ENCODE measurements at places on chromosomes 1 and 21.

DNA sequence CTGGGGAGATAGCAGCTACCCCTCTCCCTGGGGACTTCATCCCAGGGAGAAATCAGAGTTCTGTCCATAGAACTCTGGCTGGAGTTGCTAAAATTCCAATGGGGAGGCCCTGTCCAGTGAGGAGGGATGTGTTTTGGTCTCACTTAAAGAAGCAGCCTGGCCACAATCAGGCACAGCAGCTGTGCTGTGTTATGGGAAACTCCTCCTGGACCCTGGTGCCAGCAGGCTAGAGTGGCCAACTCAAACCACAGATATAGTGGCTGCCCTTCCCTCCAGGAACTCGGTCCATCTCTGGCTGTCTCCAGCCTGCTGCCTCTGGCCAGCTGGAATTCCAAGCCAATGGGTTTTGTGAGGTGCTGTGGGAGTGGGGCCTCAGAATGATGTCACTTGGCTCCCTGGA lies 37.4 kb upstream of the SAMD11 start:
- no peaks in the 10 kb centered on the region for H3K4me1 ChIP-seq
- H3K36me3 ChIP-seq, result no peaks in the 10 kb centered on the region
- DNase-seq, result no peak
- no peak overlapping the region for H3K27ac ChIP-seq

- no peak overlapping the region for H3K4me3 ChIP-seq
- H3K36me3 ChIP-seq, result no peaks in the 10 kb centered on the region
- no peaks in the 10 kb centered on the region for H3K4me1 ChIP-seq
- DNase-seq, result no peak
These were observed 348.8 kb downstream of the PTBP2 start for GRCh38 chr1:97070376-97070775.

- DNase-seq, result no peak
- H3K4me3 ChIP-seq, result no peak overlapping the region
- H3K36me3 ChIP-seq, result no peaks in the 10 kb centered on the region
- H3K27me3 ChIP-seq, result no peaks in the 10 kb centered on the region
- peaks cover 13% of the 10 kb centered on the region for H3K4me1 ChIP-seq
These were observed 755.0 kb downstream of the LTN1 start for GRCh38 chr21:28237661-28238060.

DNA sequence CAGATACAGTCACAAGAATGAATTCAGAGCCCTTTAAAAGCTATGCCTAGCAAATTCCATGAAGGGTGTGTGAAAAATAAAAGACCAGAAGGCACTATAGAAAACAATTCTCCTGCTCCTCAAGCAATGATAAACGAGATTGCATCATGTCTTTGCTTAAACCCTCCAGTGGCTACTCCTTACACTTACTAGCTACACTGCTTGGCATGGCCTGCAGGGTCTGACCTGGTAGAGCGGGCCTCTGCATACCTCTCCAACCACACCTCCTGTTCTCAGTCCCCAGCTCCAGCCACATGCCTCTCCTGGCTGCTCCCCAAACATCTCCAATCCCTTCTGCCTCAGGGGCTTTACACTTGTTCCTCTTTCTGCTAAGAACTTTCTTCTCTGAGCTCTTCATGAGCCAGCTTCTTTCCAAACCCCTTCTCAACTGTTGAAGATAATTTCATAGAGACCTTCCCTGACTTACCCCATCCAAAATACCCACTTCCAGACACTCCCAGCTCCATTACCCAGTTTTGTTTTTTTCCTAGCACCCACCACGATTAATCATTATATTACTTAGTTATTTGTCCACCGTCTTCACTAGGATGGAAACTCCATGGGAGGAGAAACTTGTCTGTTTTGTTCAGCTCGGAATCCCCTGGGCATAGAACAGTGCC lies 11.2 kb upstream of the CREG1 start:
- H3K4me1 ChIP-seq, result no peaks in the 10 kb centered on the region
- no peaks in the 10 kb centered on the region for H3K27me3 ChIP-seq
- no peak overlapping the region for H3K27ac ChIP-seq
- H3K36me3 ChIP-seq, result no peaks in the 10 kb centered on the region

GRCh38 chr1:44939061-44939460 lies 47.3 kb downstream of the EIF2B3 start:
- H3K27me3 ChIP-seq, result no peaks in the 10 kb centered on the region
- no peak for DNase-seq
- H3K27ac ChIP-seq, result no peak overlapping the region
- H3K36me3 ChIP-seq, result peaks cover 9% of the 10 kb centered on the region
- H3K4me3 ChIP-seq, result no peak overlapping the region

GRCh38 chr1:188127507-188127906 lies 1298.8 kb downstream of the PLA2G4A start:
- H3K27me3 ChIP-seq, result no peaks in the 10 kb centered on the region
- H3K4me1 ChIP-seq, result no peaks in the 10 kb centered on the region
- no peaks in the 10 kb centered on the region for H3K36me3 ChIP-seq

GRCh38 chr1:42981871-42982270 lies 23.2 kb upstream of the SLC2A1 start:
- H3K4me3 ChIP-seq, result no peak overlapping the region
- H3K27me3 ChIP-seq, result no peaks in the 10 kb centered on the region
- H3K4me1 ChIP-seq, result no peaks in the 10 kb centered on the region
- H3K27ac ChIP-seq, result no peak overlapping the region
- H3K36me3 ChIP-seq, result no peaks in the 10 kb centered on the region

- H3K27me3 ChIP-seq, result peaks cover 51% of the 10 kb centered on the region
- H3K27ac ChIP-seq, result no peak overlapping the region
- H3K4me1 ChIP-seq, result no peaks in the 10 kb centered on the region
- no peaks in the 10 kb centered on the region for H3K36me3 ChIP-seq
These were observed 266.9 kb downstream of the PTPRU start for GRCh38 chr1:29502911-29503840.

GRCh38 chr1:27604579-27605299 lies 795 bp upstream of the AHDC1 start:
- H3K4me1 ChIP-seq, result peaks cover 23% of the 10 kb centered on the region
- DNase-seq, result no peak
- H3K27ac ChIP-seq, result peak overlapping the region; percentile 97
- H3K27me3 ChIP-seq, result no peaks in the 10 kb centered on the region
- peak overlapping the region; percentile 93 for H3K4me3 ChIP-seq

DNA sequence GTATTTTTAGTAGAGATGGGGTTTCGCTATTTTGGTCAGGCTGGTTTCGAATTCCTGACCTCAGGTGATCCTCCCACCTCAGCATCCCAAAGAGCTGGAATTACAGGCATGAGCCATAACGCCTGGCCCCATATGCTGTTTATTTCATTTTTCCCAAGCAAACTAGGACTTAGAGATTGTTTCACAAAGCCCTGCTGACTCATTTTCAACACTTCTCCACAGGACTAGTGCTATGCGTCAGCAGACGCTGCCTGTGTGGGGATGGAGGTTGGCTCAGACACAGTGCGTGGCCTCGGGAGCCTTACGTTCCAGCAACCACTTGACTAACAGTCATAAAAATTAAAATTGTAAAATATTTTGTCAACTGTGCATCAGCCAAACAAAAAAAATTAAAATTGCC lies 22.7 kb downstream of the PKNOX1 start:
- no peaks in the 10 kb centered on the region for H3K36me3 ChIP-seq
- H3K27ac ChIP-seq, result peak overlapping the region; percentile 54

- H3K4me1 ChIP-seq, result no peaks in the 10 kb centered on the region
- peak within 1 kb of the TSS; percentile 95 for H3K4me3 ChIP-seq
- no peaks in the 10 kb centered on the region for H3K27me3 ChIP-seq
- DNase-seq, result peak; percentile 93
- peak within 1 kb of the TSS; percentile 99 for H3K27ac ChIP-seq
- H3K36me3 ChIP-seq, result peaks cover 38% of the 10 kb centered on the region
These were observed at the start of gene HMGN2 for GRCh38 chr1:26472320-26472900. TSS of gene HMGN2 (plus strand) at chr1:26472440. CDS start at chr1:26472613, 173 bp downstream.

GRCh38 chr1:64851664-64852063 lies 106.8 kb downstream of the RAVER2 start:
- H3K4me3 ChIP-seq, result no peak overlapping the region
- no peaks in the 10 kb centered on the region for H3K4me1 ChIP-seq
- no peak overlapping the region for H3K27ac ChIP-seq
- DNase-seq, result no peak
- H3K27me3 ChIP-seq, result no peaks in the 10 kb centered on the region

- no peak overlapping the region for H3K27ac ChIP-seq
- peaks cover 11% of the 10 kb centered on the region for H3K27me3 ChIP-seq
- DNase-seq, result no peak
- no peaks in the 10 kb centered on the region for H3K36me3 ChIP-seq
- peaks cover 20% of the 10 kb centered on the region for H3K4me1 ChIP-seq
These were observed 528.5 kb downstream of the MATN1 start for GRCh38 chr1:30194741-30195423.

DNA sequence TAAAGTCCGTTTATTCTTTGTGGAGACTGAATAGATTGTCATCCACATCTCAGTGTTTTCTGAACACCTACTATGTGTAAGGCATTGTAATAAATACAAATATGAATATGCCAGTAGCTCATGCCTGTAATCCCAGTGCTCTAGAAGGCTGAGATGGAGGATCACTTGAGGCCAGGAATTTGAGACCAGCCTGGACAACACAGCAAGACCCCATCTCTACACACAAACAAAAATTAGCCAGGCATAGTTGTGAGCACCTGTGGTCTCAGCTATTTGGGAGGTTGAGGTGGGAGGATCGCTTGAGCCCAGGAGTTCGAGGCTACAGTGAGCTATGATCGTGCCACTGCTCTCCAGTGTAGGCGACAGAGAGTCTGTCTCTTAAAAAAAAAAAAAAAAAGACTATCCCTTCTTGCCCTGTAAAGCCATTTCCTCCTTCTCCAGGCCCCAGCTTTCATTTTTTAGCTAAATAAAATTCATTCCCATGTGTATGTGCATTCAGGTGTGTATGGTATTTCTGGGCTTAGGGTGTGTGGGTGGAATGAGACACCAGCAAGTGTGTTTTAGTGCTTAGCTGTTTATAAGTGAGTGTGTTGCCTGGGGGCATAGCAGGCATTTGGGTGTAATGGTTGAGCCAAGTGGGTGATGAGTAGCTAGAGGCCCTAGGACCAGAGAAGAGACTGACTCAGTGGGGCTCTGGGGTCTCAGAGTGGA lies 7.8 kb downstream of the CELSR2 start:
- peaks cover 15% of the 10 kb centered on the region for H3K4me1 ChIP-seq
- H3K27me3 ChIP-seq, result no peaks in the 10 kb centered on the region
- DNase-seq, result no peak
- peaks cover 9% of the 10 kb centered on the region for H3K36me3 ChIP-seq

GRCh38 chr1:89566761-89567174 lies 42.1 kb downstream of the LRRC8B start:
- no peak overlapping the region for H3K27ac ChIP-seq
- H3K27me3 ChIP-seq, result no peaks in the 10 kb centered on the region
- no peaks in the 10 kb centered on the region for H3K4me1 ChIP-seq
- no peaks in the 10 kb centered on the region for H3K36me3 ChIP-seq
- DNase-seq, result no peak

DNA sequence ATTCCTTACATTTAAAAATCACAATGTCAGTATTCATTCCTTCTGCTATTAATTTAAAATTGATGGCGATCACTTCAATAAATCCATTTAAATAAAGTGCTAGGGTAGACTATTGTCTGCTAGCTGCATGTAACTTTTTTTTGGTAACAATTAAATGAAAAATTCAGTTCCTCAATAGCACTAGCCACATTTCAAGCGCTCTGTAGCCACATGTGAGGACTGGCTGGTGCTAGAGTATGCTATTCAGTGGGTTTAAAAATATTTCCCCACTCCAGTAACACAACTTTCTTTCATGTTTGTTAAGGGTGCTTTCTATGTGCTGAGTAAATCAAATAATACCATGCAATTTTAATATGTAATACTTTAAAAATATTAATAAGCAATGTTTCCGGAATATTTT lies 108.2 kb downstream of the LTN1 start:
- DNase-seq, result no peak
- H3K27me3 ChIP-seq, result no peaks in the 10 kb centered on the region
- peak overlapping the region; percentile 57 for H3K4me3 ChIP-seq
- H3K36me3 ChIP-seq, result peaks cover 23% of the 10 kb centered on the region
- peaks cover 9% of the 10 kb centered on the region for H3K4me1 ChIP-seq

GRCh38 chr1:196669051-196669450 lies 17.2 kb downstream of the CFH start:
- no peaks in the 10 kb centered on the region for H3K27me3 ChIP-seq
- DNase-seq, result no peak
- H3K4me1 ChIP-seq, result no peaks in the 10 kb centered on the region

GRCh38 chr21:33136847-33137502 lies 67.0 kb downstream of the OLIG1 start:
- no peaks in the 10 kb centered on the region for H3K36me3 ChIP-seq
- H3K4me1 ChIP-seq, result no peaks in the 10 kb centered on the region
- no peak overlapping the region for H3K27ac ChIP-seq
- H3K4me3 ChIP-seq, result no peak overlapping the region
- no peak for DNase-seq
- H3K27me3 ChIP-seq, result no peaks in the 10 kb centered on the region

DNA sequence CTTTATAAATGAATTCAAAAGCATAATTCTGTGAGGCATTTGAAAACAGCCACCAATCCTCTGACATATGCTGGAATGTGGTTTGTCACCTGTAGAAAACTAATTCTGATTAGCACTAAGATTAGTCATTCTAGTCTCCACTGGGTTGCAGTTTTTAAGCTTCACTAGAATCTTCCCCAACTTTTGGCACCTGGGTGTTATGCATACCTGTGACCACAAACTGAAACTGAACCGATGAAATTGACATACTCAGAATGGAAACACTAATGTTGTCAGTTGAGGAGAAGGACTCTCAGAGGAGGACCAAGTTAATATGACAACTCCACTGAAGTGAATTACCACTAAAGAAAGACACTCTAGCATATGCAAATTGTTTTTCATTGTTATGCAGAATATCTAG lies 285.8 kb upstream of the NEGR1 start:
- peaks cover 4% of the 10 kb centered on the region for H3K4me1 ChIP-seq
- no peaks in the 10 kb centered on the region for H3K27me3 ChIP-seq
- no peaks in the 10 kb centered on the region for H3K36me3 ChIP-seq
- no peak overlapping the region for H3K27ac ChIP-seq
